ENCODE measurements at places on chromosomes 7 and 10.

- no peak for DNase-seq
Measured at GRCh38 chr10:75542906-75543305, 111.5 kb downstream of the LRMDA start.

- no peak for DNase-seq
Measured at GRCh38 chr7:38669965-38670520, 38.9 kb upstream of the AMPH start.

DNA sequence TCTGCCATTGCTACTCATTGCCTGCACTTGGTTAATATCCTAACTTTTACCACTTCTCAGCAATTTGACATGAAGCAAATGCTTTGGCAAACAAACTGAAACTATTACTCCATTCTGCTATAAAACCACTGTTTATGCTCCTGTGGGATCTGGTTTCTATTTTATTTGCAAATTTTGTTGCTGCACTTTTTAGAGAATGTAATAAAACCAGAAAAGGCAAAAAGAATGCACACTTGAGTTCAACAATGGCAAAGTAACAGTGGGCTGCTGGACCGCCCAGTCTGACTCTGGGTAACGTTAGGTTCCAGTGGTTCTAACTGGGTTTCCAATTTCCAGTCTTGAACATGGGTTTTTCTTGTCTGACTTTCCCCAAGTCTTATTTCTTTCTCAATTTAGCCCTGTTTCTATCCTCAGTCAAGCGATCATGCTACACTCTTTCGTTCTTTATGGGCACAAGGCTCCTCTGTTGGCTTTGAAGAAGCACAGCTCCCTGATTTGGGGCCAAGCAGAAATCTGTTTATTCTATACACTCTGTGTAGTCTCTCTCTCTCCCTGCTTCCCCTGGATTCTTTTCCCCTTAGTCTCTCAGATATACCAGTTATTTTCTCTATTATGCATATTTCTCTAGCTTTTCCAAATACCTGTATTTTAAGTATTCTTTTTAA, 129.2 kb upstream of the FAM3C start:
- no peak for DNase-seq

GRCh38 chr10:133236401-133237240, 1.0 kb upstream of the VENTX start:
- DNase-seq: no peak

- DNase-seq: no peak
Measured at GRCh38 chr7:71768450-71768849, 636.5 kb downstream of the GALNT17 start.

DNA sequence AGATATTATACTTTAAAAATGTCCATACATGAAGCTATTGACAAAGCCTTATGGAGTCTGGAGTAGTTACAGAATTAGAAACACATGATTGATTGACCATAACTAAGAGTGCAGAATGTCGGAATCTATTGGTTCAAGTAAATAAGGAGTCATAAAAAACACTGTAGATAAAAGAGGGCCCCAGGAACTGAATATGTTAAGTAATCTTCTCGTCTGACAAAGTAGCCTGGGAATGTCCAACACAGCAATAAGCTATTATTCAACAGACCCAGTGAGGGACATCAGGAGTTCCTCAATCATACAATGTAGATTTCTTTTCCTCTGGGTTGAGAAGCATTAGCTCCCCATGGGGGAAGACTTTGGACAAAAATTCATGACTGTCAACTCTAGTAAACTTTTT, 782.0 kb downstream of the SUGCT start:
- no peak for DNase-seq

DNA sequence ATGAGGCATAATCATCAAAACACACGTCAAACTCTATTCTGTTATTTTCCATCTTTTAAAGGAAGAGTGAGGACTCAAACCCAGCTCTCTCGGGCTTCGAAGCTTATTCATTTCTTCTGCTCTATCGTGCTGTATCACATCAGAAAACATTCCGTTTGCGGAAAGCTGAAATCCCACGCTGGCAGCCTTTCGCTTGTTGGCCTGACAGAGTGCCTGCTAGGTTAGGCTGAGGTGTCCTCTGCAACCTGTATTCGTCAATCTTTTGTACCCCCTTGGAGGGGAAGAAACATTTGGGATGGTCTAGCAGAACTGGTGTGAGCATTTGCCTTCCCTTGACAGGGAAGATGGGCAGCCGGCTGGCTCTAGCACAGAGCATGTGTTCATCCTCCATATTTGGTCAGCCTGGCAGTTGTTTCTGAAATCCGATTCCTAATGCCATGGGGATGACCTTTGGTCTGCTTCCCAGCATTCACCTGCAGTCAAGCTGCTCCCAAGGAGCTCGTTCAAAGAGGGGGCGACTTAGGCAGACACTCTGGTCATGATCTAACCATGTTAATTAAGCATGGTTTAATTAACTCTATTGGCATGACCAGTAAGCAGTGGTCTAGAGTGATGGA, 55.2 kb downstream of the TACC2 start:
- DNase-seq: no peak

DNA sequence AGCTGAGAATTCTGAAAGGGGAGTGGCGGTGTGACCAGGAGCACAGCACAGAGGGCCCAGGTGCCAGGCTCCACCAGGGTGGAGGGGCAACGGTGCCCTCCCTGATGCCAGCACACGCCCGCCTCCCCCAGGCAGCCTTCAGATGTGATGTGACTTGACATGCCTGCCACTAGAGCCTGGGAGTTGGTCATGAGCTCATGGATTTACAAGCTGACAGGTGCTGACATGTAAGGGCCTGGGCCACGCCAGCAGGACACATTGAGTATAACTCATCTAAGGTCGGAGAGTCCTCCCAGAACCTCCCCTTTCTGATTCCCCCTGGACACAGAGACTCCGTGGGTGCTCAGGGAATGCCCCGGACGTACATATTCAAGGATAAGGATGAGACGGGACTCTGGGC, 74.2 kb downstream of the LSM5 start:
- DNase-seq: no peak

- DNase-seq: no peak
Measured at GRCh38 chr7:6226194-6226799, 46.1 kb downstream of the CYTH3 start.

DNA sequence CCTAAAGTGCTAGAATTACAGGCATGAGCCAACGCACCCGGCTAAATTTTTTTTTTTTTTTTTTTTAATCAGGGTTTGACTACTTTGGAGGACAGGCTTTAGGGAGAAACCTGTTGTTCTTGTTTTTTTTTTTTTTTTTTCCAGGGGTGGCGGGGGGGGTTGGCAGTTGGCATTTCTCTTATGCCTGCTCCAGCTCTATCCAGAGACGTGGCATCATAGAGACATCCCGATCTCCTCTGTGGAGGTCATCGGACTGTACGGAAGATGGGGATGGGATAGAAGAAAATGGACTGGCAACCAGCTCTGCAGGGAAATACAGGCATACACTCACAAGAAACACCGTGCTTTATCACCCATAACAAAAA, 130.8 kb downstream of the PRPF18 start:
- DNase-seq: no peak

- no peak for DNase-seq
Measured at GRCh38 chr10:116417821-116418220, 9.8 kb upstream of the PNLIPRP3 start.

GRCh38 chr7:31860925-31861324, 173.9 kb downstream of the PPP1R17 start:
- no peak for DNase-seq

GRCh38 chr7:157905651-157906461, 569.1 kb downstream of the DNAJB6 start:
- DNase-seq: no peak

DNA sequence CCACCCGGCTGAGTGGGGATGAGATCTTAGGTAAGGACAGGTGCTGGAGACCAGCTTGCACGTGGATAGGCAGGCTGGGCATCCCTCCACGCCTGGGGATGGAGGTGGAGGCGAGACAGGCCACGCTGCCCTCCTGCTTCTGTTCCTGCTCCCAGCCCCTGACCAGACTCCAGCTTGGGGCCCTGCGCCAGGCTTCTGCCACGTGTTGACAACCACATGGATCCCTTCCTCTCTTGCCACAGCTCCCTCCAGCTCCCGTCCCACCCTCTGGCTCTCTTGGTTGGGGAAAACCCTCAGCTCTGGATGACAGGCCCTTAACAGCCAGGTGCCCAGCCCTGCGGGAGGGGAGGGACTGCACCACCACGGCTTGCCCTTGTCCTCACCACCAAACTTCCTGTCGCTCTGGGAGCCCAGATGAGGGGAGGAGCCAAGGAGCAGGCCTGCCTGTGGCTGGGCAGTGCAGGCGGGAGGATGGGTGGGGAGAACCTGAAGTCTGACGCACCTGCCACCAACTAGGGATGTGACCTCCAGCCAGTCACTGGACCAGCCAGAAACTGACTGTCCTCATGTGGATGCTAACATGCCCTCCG, 36.0 kb downstream of the KCNH2 start:
- peak; percentile 53 for DNase-seq

DNA sequence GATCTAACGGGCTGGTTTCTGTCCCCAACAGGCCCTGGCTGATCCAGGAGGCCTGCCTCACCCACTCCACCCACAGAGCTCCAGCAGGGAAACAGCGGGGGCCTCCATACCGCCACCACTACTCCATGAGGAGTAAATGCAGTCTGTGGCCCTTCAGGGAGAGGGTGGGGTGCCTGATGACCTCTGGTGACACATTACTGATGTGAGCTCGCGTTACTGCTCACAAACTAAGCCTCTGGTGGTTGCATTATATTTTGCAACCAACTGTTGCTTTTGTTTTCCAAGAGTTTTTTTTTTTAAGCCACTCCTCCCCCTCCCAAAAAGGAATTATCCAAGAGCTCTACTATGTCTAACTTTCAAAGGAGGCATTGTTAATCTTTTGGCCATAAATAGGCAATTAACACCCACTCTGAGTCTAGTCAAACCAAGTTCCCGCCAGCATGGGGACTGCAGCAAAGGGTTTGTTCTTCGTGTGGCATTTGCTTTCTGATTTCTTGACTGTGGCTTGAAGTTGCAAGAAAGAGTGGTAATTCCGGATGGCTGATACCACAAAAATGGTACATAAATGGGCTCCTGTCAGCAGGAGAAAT, 72.6 kb downstream of the FAM53B start:
- DNase-seq: peak; percentile 52

- DNase-seq: no peak
Measured at GRCh38 chr7:158126661-158127060, 461.0 kb downstream of the PTPRN2 start.

DNA sequence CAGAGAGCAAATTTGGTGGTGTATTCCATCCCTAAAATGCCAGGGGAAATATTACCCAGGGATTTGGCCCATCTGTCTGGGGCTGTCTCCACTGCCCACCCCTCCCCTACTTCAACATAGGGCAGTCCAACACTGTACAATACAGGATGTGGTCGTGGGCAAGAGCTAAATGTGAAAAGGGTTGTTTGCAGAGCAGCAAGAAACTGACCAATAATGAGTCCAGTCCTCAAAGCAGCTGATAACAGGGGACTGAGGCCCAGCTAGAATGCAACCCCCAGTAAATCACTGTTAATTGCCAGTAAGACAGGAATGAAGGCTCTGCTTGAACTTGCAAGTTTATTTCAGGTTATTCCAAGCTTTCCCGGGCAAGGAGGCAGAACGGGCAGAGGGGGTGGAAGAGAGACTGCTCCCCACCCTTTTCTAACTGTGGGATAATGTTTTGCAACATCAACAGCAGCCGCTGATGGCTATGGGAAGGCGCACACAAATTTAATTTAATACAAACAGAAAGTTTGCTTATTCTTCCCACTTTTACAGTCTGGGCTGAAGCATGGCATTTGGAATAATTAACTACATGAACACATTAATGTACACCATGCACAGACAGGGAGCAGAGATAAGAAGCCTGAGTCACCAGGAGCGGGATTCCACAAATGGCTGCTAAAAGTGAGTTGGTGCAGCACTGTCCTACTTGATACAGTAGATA, 36.8 kb downstream of the AFAP1L2 start:
- no peak for DNase-seq

DNA sequence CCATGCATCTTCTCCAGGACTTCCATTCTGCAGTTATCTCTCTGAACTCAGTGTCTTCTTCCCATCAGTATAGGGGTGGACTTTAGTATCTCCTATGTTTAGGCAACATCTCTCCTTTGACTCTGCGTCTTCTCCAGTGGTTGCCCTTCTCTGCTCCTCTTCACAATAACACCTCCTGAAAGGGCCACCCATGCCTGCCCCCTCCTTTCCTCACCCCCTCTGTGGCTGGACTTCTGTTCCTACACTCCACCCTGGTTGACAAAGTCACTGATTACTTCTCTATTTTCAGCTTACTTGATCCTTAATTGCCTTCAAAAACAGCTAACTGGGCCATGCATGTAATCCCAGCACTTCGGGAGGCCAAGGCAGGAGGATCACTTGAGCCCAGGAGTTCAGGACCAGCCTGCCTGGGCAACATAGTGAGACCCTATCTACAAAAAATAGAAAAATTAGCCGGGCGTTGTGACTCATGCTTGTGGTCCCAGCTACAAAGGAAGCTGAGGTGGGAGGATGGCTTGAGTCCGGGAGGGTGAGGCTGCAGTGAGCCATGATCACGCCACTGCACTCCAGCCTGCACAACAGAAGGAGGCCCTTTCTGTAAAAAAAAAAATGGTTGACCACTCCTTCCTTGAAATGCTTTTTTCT, 13.7 kb downstream of the SRGN start:
- peak; percentile 78 for DNase-seq

GRCh38 chr10:61028861-61029361, 84.9 kb upstream of the RHOBTB1 start:
- DNase-seq: no peak

- no peak for DNase-seq
Measured at GRCh38 chr7:7790041-7790741, 71.8 kb upstream of the RPA3 start.

GRCh38 chr10:110414548-110415309, 83.0 kb upstream of the DUSP5 start:
- DNase-seq: peak; percentile 97
